ENCODE measurements at places on chromosomes 6 and 20.

DNA sequence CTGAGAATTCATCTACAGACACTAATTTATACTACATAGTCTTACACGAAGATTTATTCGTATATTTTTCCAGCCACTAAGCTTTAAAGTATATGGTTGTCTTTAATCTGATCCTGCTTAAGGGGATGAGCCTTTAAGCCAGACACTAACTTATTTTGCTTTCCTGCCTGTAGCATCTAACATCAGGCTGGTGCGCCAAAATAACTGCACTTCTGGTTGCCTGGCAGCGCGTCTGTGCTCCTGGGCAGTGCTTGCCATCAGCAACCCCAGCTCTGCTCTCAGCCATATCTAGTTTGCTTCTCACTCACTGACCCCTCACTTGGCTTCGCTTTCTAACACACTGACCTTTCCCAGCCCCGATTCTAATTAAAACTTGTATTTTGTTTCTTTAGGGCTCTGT, 21.8 kb downstream of the HMGCLL1 start:
- DNase-seq, result no peak

- no peak for DNase-seq
These were observed 167.3 kb downstream of the ARHGAP18 start for GRCh38 chr6:129542705-129543104.

- DNase-seq, result no peak
These were observed 33.3 kb downstream of the KPNA5 start for GRCh38 chr6:116714296-116714695.

GRCh38 chr20:62142252-62143080, 728 bp downstream of the PSMA7 start:
- no peak for DNase-seq

- DNase-seq, result no peak
These were observed 64.0 kb upstream of the PTGIS start for GRCh38 chr20:49631856-49632418.

DNA sequence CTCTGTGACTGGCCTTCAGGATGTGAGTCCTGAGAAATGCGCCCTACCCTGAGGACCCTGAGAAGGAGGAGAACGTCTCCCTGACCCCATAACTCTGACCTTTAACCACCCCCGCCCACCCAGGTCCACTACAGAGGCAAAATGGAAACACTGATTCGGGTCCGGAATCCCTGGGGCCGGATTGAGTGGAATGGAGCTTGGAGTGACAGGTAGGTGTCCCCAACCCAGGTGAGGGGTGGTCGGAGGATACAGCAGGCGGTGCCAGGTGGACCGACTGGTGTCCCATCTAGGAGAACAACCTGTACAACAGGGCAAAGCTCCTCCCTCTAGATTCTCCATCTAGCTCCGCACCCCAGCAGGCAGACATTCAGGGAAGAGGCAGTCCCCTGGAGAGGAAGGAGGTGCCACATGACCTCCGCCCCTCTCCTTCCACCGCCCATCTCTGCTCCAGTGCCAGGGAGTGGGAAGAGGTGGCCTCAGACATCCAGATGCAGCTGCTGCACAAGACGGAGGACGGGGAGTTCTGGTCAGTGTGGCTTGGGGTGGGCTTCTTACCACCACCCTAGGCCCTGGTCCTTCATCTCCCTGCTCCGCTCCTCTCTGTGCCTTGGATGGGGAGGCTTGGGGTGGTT, 17.6 kb downstream of the CAPN11 start:
- no peak for DNase-seq

DNA sequence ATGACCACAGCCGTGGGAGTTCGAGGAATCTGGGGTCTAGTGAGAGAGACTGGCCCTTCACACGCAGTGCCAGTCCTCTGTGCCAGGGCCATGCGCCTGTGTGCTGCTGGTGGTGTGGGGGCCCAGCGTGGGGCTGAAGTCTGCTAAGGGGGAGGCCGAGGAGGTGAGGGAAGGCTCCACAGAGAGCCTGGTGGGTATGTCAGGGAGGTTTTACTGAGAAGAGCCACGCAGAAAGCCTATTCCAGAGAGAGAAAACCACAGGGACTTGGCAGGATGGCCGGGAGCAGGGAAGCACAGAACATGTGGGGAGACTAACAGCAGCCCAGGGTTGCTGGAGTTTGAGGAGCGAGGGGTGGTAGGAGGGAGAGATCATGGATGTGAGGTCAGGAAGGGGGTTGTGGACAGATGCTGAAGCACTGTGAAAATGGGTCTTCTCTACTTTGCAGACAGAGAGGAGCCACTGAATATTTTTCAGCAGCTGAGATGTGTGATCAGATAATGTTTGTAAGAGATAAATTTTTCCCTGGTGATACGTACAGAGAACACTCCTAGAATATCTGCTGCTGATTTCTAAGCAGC, 35.3 kb downstream of the DUSP22 start:
- DNase-seq, result no peak

- DNase-seq, result no peak
These were observed 12.9 kb downstream of the BEND3 start for GRCh38 chr6:107102414-107102805.

- no peak for DNase-seq
These were observed 16.5 kb downstream of the RIPOR2 start for GRCh38 chr6:24919056-24919892.

- no peak for DNase-seq
These were observed 150.4 kb downstream of the GRM4 start for GRCh38 chr6:33995309-33996119.

- DNase-seq, result no peak
These were observed 216.8 kb downstream of the HACE1 start for GRCh38 chr6:104642871-104643270.

- DNase-seq, result no peak
These were observed 6.0 kb downstream of the TCF21 start for GRCh38 chr6:133894795-133895358.

GRCh38 chr20:45835825-45836224, 2.2 kb downstream of the SNX21 start:
- no peak for DNase-seq

DNA sequence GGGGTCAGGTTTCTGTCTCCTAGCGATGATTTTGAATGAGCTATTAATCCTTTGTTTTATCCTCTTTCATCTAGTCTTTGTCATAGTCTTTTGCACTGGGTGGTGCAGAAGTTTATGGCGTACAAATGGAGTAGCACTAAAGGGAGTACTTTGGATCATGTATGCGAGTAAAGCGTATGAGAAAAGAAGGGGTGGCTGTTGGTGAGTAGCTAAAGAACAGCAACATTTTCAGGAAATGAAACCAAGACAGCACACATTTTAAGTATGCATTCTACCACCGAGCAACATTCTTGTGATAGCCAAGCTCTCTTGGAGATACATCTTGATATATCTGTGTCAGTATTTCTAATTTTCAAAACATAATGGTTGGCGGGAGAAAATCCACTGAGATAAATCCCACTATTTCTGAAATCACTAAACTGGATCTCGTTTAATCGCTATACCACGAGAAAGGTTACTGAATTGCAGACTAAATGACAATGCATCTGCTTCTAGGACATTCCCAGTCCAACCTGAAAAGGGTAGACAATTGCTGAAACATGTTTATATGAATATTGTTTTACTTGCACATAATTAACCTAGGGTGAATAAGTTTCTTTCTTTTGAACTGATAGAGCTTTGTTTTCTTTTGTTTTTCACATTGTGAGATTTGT, 196.1 kb downstream of the TRIM27 start:
- no peak for DNase-seq

GRCh38 chr6:121944354-121944753, 455.1 kb upstream of the HSF2 start:
- DNase-seq, result no peak

DNA sequence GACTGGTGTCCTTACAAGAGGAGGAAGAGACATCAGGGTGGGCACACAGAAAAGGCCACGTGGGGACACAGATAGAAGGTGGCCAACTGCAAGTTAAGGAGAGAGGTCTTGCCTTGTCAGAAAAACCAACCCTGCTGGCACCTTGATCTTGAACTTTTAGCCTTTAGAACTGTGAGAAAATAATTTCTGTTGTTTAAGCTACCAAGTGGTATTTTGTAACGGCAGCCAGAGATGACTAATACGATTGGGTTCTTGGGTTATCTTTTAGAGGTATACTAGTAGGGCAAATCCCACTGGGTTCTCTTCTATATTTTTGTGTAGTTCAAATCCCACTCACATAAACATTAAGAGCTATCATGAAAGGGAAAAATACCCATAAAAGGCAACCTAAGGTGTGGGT, 31.9 kb upstream of the ZBTB24 start:
- DNase-seq, result no peak

DNA sequence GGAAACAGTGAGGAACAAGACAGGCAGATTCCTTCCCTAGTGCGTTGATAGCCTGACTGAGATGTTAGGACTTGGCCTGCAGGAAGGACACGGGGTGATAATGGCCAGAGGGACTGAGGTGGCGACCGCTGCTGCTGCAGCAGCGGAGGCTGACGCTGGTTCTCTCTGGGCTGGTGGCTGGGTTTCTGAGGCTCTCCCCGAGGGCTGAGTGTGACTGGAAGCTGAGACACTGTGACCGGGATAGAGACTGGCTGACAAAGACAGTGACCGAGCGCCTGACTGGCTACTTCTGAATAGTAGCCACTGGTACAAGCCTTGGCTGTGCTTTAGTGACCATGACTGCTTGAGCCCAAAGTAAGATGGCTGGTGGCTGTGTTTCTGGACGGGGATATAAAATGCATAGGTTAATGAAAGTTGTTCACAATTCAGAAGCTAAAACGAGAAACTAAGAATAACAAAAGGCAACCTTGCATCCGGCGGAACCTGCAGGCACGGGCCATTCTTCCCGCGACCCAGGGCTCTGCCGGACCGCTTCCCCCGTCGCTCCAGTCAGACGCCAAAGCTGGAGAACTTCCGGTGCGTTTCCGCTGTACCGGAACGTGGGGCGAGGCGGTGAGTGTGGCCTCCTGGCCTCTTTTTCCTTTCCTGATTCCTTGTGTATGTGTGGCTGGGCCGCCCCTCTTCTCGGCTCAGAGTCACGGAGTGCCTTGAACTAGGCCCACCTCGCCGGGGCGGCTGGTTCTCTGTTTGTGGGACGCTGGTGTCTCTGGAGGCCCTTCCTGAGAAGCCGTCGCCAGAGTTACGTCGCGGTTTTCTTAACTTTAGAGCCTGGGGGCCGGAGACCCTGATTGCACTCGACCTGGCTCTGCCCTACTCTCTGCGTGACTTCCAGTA, at the start of gene AAR2:
Gene AAR2, plus strand, starts transcription at position 587 of the 894 bp plus-strand sequence. CDS start 3,391 bp downstream, outside the sequence.
- DNase-seq, result peak; percentile 77

DNA sequence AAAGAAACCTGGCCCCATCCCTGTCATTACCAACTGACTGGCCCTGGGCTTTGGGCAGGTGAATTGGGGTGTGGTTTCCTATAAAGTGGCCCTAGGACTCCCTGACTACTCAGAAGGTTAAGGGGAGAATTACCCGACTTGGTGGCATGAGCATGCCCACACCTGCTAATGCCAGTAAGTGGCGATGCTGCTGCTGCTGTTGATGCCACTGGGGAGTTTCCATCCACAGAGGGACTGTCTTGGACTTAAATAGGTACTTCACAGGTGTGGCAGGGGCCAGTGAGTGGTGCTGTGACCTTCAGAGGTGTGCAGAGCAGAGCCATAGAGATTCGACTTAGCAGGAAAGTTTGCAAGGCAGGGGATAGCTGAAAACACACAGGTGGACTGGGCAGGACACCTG, 32.6 kb upstream of the MDFI start:
- no peak for DNase-seq

GRCh38 chr6:143313163-143313562, 137.3 kb downstream of the ADAT2 start:
- DNase-seq, result no peak

GRCh38 chr20:12371990-12372389, 454.3 kb downstream of the BTBD3 start:
- no peak for DNase-seq

DNA sequence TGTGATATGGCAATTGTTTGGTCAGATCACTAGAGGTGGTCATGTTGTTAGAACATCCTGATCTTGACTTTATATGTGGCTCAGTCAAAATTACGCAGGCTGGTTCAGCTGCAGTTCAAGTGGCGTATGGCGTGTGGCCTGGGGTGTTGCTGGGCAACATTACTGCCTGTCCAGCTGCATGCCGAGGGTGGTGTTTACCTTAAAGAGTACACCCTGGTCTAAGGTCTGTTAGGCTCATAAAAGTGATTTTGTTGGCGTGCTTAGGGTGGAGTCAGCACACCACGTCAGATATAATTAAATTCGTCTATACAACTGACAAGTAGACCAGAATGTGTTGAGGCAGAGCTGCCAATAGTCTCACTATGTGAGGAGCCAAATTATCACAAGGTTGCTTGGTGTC, 55.6 kb upstream of the NEDD9 start:
- no peak for DNase-seq

- no peak for DNase-seq
These were observed 428.8 kb upstream of the ARID1B start for GRCh38 chr6:156348424-156348823.

DNA sequence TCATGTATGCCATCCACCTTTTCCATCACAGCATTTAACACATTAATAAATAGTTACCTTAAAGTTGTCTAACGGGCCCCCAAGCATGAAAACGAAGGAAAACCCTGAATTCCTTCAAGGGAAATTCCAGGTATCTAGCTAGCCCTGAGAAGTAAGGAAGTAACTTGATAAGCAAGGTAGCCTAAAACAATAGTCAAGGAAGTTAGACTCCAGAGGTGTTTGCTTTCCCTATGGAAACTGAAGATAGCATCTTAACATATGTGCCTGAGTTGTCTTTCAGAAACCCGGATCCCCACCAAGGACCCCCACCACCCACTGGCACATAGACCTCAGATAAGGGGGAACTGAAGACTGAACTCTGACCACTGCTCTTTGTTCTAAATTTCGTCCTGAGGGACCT, 127.4 kb downstream of the TBXT start:
- no peak for DNase-seq

GRCh38 chr6:34692280-34692679, 4.3 kb downstream of the ILRUN start:
- no peak for DNase-seq

GRCh38 chr6:26071135-26071534, 16.1 kb upstream of the HFE start:
- no peak for DNase-seq

- DNase-seq, result no peak
These were observed 175.7 kb upstream of the SNX9 start for GRCh38 chr6:157647261-157647915.

- DNase-seq, result no peak
These were observed 67.8 kb downstream of the THBS2 start for GRCh38 chr6:169185692-169186485.

- no peak for DNase-seq
These were observed 33.0 kb downstream of the FRMD1 start for GRCh38 chr6:168045706-168046620.

DNA sequence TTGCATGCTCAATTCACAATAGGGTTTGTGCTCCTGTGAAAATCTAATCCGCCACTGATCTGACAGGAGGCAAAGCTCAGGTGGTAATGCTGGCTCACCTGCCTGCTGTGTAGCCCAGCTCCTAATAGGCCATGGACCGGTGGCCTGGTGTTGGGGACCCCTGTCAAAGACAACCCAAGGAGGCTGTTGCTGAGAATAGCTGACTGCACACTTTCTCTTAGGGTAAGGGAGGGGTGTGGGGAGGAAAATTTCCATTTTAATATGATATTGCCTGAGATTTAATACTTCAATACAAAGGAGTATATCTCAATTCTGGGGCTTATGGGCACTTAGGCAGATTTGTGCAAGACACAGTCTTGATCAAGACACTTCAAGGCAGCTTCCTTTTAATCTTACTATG, 105.8 kb downstream of the ALDH8A1 start:
- DNase-seq, result no peak
